ENCODE measurements at places on chromosomes 12 and 14.

DNA sequence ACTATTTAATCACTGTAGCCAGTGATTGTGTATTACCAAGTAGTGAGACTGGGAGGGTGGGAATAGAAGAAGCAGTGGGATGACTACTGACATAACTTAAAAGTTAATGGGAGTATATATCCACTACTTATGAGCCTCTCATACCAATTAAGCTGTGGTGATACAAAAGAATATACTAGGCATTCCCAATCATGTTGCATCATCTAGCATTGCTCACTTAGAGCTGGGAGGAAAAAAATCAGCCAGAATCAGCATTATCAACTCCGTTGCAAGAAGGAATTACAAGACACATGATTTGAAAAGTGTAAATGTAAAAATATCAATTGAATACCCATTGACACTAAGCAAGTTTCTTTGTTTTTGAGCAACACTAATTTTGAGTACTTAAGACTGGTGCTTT is 745 bp upstream of the PPP1R36 start:
- no peak for DNase-seq

- no peak for DNase-seq
Observed at GRCh38 chr12:117069926-117070900, 29.0 kb downstream of the TESC start.

- no peak for DNase-seq
Observed at GRCh38 chr14:45258073-45258472, 5.1 kb upstream of the MIS18BP1 start.

DNA sequence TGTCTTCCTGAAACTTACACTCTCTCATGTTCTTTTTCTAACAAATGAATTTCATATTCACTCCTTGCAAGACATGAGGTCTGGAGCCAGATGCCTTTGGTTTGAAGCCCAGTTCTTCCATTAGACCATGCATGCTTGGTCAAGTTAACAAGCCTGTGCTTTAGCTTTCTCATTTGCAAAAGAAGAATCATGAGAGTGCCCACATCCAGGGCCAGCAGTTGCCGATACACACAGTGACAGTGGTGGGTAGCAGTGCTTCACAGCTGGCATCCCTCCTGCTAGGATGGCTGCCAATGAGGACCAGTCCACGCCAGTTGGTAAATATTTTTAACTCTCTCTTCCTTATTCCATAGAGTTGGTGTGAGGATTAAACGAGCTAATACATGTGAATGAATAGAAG is 163.1 kb downstream of the PHLDA1 start:
- DNase-seq: no peak

DNA sequence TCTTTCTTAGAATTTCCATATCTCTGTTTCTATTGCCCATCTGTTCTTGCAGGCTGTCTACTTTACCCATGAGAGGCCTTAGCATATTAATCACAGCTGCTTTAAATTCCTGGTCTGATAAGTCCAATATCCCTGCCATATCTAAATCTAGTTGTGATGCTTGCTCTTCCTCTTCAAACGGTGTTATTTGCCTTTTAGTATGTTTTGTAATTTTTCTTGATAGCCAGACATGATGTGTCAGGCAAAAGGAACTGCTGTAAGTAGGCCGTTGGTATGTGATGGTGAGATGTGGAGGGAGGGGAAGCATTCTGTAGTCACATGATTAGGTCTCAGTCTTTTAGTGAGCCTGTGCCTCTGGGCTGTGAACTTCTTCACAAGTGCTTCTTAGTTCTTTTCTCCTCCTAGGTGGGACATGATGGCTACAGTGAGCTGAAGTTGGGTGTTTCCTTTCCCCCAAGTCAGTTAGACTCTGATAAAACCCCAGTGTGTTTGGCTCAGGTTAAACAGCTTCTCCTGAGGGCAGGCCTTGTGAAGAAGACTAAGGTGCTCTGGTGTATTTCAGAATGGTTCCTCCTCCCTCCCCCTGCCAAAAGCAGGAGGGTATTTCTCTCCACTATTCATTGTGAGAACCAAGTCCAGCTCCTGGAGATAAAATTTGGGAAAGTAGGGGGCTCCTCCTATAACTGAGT is 195.9 kb upstream of the PARP11 start:
- no peak for DNase-seq

GRCh38 chr12:13101821-13102375 is 1.6 kb downstream of the GSG1 start:
- peak; percentile 69 for DNase-seq

GRCh38 chr14:99231850-99232713 is 39.9 kb downstream of the BCL11B start:
- DNase-seq: no peak

GRCh38 chr12:119328111-119328510 is 6.4 kb upstream of the CCDC60 start:
- no peak for DNase-seq

- no peak for DNase-seq
Observed at GRCh38 chr14:101167428-101167827, 263.9 kb upstream of the RTL1 start.

DNA sequence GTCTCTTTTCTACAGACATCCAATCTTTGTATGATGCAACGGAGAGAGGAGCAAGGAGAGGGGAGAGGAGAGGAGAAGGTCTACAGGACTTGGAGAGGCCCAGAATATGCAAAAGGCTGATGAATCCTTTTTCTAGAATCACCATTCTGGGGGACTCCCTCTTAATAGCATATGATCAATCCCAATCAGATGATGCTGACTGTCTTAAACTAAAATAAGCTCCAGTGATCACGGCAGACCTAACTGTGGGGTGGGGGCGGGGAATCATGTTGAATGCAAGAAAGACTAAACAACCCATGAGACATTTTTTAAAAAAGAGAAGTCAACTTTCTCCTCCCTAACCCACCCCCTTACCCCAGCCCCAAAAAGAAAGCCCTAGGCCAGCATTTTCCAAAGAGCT is 33.4 kb downstream of the BTBD7 start:
- DNase-seq: no peak

DNA sequence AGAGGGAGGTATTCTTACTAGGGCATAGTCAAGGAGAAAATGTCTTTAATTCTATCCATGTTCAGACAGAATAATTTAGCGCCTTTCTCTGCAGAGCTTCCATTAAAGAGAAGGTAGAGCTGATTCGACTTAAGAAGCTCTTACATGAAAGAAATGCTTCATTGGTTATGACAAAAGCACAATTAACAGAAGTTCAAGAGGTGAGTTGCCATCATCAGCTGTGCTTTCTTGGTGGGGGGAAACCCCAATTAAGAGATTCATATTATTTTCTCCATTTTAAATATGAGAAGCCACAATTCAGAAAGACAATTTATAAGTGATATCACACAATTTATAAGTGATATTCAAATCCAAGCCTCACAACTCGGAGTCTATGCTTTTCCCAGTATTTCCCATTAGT is 27.8 kb downstream of the RPGRIP1 start:
- no peak for DNase-seq

DNA sequence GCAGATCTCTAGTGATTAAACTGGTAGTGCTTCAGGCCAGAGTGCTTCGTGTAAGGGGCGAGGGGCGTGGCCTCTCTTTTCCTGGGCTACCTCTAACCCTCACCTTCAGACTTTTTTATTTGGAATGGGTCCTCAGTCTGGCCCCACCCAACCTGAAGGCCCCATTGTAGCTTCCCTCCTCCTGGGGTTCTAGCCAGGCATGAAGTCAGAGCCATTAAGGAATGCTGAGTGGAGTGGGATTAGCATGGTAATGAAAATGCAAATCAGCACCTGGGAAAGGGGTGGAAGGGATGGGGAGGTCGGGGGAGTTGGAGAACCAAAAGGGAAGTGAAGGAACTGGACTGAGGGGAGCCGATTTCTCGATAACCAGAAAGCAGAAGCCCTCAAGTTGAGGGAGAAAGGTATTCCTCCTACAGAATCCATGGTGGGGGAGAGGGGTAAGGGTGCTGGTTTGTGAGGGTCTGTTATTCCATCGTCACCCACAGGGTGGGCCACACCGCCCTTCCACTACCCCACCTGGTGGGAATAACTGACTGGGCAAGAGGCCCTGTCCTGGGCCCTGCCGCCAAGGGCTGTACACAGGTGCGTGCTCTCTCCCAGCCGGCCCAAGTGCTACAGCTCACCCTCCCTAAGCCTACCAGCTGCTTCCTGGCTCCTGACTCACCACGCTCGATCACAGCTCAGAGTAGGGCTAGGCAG is 14.1 kb downstream of the ZFHX2 start:
- no peak for DNase-seq

DNA sequence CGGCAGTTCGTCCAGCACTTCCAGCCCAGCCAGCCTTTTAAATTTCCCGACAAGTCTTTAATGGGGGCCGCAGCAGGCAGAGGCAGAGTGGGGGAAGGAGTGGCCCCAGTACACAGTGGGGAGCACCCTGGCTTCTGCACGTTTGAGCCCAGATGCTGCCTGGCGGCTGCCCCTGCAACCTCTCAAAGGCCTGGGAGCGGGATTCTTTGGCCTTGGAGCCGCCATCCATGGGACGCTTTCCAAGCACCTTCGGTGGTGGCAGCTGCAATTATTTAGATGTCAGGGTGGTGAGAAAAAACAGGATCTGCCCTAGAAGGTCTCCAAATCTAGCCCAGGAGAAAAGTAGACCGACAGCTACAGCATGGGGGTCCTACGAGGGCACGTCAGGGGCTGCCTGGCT is 46.0 kb downstream of the FAM222A start:
- DNase-seq: no peak

DNA sequence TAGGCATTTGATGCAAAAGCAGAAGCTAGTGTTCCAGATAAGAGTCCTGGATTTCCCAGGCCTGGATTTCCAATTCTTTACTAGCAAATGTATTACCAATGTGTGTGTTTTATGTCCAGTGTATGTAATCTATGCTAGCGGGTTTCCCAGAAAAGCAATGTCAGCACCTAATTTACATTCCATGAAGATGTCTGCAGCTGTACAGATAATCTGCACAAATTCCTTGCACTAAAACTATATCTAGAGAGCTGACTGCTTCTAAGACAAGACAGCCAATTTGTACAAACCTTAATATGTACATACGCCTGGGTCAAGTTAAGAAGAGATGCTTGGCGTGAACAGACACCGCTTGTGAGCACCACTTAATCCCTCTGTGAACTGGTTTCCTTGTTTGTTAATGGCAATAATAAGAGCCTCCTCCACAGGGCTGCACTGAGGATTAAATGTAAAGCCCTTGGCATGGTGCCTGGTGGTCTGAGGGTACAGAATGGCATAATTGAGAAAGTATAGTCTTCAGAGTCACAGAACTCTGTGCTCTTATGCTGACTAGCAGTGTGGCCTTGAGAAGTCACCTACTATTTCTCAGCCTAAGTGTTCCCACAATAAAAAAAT is 185.6 kb downstream of the EPS8 start:
- DNase-seq: no peak

DNA sequence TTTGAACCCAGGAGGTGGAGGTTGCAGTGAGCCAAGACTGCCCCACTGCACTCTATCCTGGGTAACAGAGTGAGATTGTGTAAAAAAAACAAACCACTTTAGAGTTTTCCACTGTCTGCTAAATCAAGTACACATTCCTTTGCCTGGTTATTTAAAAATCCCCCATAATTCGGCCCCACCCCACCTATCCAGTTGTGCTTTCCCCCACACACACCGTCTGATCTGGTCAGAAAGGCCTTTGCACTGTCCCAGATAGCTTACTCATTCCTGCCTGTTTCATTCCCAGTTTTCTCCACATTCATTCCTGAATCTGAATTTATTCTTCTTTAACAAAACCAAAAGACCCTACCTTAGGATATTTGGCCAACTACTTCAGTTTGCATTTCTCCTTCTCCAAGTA is 29.5 kb downstream of the NINJ2 start:
- DNase-seq: no peak

- no peak for DNase-seq
Observed at GRCh38 chr12:13026286-13026685, 17.9 kb upstream of the FAM234B start.

- no peak for DNase-seq
Observed at GRCh38 chr14:101808894-101809670, 47.6 kb downstream of the PPP2R5C start.

GRCh38 chr12:88946372-88946997 is 366.2 kb upstream of the KITLG start:
- no peak for DNase-seq

GRCh38 chr12:6606331-6607131 is 648 bp downstream of the CHD4 start:
- peak; percentile 50 for DNase-seq

GRCh38 chr12:123720141-123720814 is 8.1 kb downstream of the ATP6V0A2 start:
- no peak for DNase-seq

DNA sequence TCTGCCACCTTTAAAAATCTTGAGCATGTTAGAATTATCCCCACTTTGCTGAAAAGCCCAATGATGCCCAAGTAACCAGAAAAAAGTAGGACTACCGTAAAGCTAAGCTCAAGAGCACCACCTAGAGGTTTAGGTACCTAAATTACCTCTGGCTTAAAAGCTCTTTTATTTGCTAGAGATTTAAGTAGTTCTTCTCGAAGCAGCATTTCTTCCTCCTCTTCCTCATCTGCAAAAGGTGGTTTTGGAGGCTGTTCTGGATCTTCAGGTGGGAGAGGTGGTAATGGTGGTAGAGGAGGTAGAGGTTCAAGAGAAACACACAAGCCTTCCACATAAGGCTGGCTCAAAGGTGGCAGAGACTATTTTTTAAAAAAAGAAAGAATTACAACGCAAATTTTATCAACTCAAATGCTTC is 26.9 kb downstream of the ZFC3H1 start:
- peak; percentile 61 for DNase-seq

DNA sequence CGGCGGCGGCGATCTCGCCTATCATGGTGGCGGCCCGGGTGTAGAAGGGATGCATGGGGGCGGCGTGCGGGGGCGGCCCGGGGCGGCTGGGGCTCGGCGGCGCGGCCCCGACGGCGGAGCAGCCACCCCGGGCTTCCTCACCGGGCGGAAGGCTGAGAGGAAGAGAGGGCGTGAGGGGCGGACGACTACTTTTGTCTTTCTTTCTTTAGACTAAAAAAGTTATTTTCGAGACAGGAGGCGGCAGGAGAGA is 240 bp downstream of the BTG1 start:
- no peak for DNase-seq

DNA sequence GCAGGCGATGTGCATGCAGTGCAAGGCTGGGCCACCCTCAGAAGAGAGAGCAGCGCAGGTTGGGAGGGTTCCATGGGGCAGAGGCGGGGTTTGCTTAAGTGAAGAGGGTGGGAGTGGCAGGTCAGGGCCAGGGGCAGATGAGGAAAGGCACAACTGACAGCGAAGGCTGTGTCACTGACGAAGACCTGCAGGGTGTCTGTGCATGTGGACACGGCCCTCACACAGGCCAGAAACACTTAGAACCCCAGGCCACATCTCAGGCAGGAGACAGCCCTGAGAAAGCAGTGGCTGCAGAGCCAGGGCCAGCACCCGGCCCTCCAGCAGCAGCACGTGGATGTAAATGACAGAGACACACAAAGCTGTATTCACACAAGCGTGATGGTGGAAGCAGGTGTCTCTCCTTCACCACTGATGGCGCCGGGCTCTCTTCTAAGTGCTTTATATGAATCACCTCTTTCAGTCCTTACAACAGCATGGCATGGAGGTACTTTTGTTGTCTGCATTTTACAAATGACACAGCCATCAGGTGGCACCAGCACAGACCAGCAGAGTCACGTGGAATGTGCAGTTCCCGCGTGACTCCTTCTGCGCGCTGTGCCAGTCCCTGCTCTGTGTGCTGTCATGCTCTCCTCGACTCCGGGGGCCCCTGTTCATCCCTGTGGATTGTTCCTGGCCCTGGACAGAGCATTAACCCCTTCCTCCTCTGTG is 54.6 kb downstream of the TSPAN11 start:
- DNase-seq: no peak

Measured in small intestine (tissue), 16 donors.